ENCODE measurements at places on chromosomes 1 and 21. TPM values are rescaled to one million over a fixed set of nuclear protein-coding genes. Genes with fewer than 3 reads are reported as not detected.

EVA1C gene
- total RNA-seq: 2.2 TPM

SMCP gene
- total RNA-seq: not detected

CYYR1 gene
- under 0.01 TPM for total RNA-seq

SPRR1A gene
- not detected for total RNA-seq

JAM2 gene
- total RNA-seq: 0.42 TPM

GRCh38 chr1:181640956-181641355, 157.6 kb downstream of the CACNA1E start:
- DNase-seq: no peak

GRCh38 chr1:209822706-209823105, 5.1 kb upstream of the UTP25 start:
- DNase-seq: no peak

DNA sequence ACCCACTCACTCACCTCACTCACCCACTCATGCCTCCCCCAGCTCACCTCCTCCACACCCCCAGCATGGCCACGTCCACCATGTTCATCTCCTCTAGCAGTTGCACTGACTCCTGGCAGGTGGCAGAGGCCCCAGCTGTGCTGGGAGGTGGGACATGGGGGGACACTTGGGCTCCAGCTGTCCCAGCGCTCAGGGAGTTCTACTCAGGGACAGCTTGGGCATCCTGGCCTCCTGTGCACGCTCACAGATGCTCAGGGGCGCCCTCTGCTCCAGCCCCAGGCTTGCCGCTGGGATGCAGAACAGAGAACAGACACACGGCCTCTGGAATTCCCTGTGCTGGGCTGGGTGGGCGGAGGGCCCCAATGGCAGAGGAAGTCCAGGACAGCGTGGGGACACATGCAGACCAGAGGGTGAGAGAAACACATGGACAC, 5.2 kb downstream of the KRTAP10-8 start:
- no peak for DNase-seq

DNA sequence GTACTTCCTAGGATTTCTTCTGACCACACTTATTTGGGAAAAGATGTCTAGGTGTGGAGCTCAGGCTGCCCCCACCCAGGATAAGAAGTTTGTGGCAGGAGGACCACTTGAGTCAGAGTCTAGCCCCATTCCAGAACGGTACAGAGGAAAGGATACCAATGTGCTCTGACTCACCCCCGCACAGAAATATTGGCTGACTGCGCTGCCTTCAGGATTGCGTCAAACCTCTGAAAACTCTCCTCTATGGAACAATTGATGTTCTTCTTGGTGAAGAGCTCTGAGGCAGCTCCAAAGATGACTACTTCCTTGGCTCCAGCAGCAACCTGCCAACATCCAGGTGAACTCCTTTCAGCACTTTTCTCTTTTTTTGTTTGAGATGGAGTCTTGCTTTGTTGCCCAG, 11.2 kb downstream of the HMGCL start:
- no peak for DNase-seq
